ENCODE measurements at places on chromosomes 4 and X.

DNA sequence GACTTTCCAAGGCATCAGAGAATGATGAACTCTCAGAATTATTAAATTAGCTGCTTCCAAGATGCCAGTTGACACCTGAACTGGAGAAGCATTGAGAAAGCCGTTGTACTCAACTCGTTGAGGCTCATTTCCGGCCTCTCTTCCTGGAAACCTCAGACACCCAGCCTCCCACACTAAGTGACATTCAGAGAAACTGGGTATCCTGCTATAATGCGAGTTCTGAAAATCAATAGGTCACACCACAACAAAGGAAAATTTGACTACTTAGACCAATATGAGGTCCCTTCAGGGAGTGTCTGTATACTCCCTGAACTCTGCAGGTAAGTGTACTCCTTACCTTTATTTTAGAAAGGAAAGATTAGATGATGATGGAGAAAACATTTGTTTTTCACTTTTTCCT lies 51.2 kb downstream of the ENPEP start:
- DNase-seq, result no peak

GRCh38 chrX:4253092-4253491 lies 539.6 kb upstream of the PRKX start:
- no peak for DNase-seq

DNA sequence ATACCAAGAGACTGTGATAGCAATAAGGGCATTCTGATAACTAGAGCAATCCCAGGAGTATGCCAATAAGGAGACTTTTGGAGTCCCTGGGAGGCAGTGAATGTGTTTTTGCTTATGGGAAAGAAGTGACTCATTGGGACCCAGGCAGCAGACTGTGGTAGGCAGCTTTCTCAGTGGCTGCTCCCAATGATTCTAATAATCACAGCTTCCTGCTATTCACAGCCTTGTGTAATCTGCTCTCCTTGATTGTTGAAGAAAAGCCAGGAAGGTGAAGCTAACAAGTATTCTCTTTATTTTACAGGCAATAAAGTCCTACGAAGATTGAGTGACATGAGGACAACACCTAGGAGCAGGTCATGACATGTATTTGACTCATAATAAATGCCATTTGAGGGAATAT lies 70.3 kb upstream of the DDX60 start:
- DNase-seq, result peak; percentile 56

DNA sequence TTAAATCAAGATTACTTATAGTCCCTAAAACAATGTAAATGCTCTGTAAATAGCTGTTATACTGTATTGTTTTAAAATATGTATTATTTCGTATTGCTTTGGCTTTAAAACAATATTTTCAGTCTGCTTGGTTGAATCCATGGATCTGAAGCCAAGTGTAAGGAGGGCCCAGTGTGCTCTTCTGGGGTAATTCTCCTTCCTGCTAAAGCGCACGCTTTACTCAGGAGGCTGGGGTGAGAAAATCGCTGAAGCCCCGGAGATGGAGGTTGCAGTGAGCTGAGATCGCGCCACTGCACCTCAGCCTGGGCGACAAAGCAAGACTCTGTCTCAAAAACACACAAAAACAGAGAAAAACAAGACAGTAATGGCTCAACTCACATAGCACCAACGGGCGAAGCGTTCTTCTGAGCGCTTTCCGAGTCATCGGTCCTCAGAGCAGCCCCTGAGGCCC lies 391 bp upstream of the IDUA start:
- DNase-seq, result no peak

Measured in kidney epithelial cell (primary cell).